ENCODE measurements at places on chromosomes 3 and 15. TPM values are rescaled to one million over a fixed set of nuclear protein-coding genes. Genes with fewer than 3 reads are reported as not detected.

ZIC1 gene
- 30.3 TPM for total RNA-seq

LRRC2 gene
- 4.0 TPM for total RNA-seq

- H3K36me3 ChIP-seq = peaks cover 5% of the 10 kb centered on the region
- H3K4me1 ChIP-seq = peaks cover 13% of the 10 kb centered on the region
- DNase-seq = no peak
- H3K27me3 ChIP-seq = no peaks in the 10 kb centered on the region
Observed at GRCh38 chr3:30341851-30342250, 264.6 kb upstream of the TGFBR2 start.

- H3K27ac ChIP-seq = no peak overlapping the region
- no peak overlapping the region for H3K4me3 ChIP-seq
- H3K36me3 ChIP-seq = no peaks in the 10 kb centered on the region
- H3K27me3 ChIP-seq = no peaks in the 10 kb centered on the region
Observed at GRCh38 chr3:132749786-132750185, 27.6 kb upstream of the NPHP3 start.

DNA sequence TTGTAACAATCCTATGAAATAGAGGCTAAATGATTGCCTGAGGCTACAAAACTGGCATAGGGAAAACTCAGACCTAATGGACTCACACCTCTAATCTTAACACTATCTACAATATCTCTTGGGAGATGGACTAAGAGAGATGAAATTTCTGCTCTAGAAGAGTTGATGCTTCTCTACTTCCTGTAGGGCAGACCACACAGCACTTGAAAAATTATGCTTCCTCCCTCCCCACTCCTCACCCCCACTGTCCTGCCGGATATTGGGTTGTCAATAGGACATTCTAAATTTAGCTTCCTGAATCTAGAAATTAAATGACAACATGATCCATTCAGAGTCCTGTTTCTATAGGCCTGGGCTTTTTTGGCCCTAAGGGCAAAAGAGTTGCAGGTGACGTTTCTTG, 295.6 kb downstream of the GAP43 start:
- H3K36me3 ChIP-seq = no peaks in the 10 kb centered on the region
- H3K27me3 ChIP-seq = no peaks in the 10 kb centered on the region
- no peak overlapping the region for H3K27ac ChIP-seq
- no peak for DNase-seq

THSD4 gene
- total RNA-seq = 8.2 TPM

FANCD2OS gene
- not detected for total RNA-seq

DNA sequence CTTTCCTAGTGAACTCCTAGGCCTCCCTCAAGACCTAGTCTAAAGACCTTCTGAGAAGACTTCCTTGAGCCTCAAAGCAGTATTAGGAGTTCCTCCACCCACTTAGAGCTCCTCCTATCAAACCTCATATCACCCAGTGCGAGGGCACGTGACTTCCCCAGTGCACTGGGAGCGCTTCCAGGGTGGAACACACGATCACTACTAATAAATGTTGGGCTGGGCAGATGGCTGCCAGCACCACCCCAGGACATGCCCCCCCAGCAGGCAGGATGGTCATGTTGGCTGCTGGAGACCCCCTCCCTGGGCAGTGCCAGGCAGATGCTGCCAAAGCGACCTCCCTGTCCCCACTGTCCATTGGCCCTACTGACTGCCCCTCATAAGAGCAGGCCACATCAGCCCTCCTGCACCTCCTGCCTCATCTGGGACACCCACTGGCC, 8.5 kb upstream of the PLXND1 start:
- no peaks in the 10 kb centered on the region for H3K27me3 ChIP-seq
- no peak for DNase-seq
- H3K4me3 ChIP-seq = no peak overlapping the region

Data from WTC11 (cell line).